ENCODE measurements at places on chromosomes 6 and 20.

DNA sequence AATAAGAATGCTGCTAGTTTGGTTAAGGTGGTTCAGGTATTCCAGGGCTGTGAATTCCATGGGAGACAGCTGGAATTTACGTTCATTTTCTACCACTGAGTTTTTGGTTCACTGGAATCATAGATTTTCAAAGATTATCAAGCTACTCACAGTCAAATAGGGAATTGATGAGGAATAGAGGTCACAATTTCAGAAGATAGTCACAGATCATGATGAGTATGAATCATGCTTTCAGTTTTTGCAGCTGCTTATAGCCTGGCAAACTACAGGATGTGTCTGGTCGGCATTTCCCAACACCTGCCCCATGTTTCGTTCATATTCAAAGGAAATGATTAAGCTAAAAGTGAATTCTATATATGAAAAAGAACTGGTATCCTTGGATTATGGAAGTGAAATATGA is 58.7 kb downstream of the BCKDHB start:
- peak; percentile 10 for DNase-seq

DNA sequence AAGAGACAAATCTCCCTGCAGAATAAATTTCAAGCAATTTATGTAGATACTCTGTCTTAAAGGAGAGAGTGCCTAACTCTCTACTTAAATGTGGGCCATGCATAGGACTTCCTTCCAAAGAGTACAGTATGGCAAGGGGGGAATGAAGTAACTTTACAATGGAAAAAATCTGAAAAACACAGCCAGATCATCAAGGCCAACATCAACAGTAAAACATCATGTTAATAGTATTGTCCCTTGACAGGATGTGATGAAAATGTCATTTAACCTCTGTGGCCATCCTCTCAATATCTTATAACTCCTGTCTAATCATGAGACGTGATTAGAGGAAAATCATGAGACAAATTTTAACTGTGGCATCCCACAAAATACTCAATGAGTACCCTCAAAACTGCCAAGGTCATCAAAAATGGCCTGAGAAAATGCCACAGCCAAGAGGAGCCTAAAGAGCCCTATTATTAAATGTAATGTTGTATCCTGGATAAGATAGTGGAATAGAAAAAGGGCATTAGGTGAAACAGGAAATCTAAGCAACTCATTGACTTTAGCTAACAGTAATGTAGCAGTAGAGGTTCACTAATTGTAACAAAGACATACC is 47.5 kb downstream of the CNBD2 start:
- DNase-seq: no peak

GRCh38 chr6:16327777-16328325 is 89.5 kb downstream of the GMPR start:
- DNase-seq: no peak

DNA sequence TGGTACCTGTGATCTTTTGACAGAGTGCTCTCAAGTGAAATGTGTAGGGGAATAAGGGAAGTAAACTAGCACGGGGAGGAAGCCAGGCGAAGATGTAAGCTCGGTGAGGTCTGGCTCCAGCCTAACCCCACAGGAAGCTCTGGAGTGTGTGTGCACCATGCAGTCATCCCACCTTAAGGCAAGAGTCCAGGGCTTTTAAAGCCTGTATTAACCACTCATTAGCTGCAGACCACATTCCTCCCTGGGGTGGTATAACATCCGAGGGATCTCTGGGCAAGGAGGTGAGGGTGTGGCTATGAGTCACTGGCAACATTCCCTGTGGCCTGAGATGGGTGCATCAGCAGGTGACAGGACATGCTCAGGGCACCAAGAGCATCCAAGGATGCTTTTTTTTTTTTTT is 12.5 kb upstream of the RANBP9 start:
- DNase-seq: no peak

DNA sequence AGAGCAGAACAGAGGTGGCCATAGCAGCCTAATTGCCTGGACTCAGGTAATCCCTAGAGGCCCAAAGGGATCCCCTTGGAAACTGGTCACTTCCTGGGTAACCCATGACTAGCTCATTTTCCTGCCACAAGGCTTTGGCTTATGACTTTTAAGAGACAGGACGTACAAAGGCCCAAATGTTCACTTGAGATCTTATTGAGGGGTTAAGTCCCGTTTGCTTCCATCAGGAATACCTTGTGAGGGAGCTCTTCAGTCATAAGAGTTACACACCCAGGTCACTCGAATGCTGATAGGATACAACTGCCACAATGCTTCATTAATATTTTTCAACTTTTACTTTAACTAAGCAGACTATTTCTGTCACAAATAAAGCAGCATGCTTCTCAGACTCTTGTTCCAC is 51.7 kb downstream of the TMEM170B start:
- no peak for DNase-seq

DNA sequence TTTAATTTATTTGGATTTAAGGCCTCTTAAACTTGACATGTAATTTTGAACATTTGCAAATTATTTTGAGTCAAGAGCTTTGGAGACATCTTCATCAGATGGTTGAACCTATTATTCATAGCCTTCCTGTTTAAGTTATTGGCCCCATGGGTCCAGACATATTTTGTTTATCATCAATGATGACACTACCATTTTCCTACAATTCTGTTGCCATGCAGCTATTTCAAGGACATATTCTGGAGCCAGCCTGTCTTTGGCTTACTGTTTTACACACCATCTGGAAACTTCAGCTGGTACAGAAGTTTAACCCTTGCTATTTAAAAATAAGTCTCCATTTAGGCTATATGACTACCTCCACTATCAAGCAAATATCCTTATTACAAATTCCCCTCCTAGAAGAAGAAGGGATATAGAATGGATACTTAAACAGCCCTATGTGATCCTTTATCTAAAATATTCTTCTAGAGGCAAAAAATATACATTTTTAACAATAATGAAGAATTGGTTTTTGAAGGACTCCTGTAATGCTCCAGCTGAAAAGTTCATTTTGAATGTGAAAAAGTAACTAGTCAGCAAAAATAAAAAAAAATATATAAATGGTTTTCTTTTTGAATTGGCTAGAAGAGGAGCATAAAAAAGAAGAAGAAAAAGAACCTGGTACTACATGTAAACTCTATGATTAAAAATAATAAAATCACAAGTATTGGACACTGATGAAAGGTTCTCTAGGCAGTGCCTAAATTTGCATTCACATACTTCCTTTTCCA is 544.0 kb upstream of the HS3ST5 start:
- no peak for DNase-seq

GRCh38 chr6:136609873-136610706 is 59.9 kb upstream of the MAP7 start:
- DNase-seq: peak; percentile 26

DNA sequence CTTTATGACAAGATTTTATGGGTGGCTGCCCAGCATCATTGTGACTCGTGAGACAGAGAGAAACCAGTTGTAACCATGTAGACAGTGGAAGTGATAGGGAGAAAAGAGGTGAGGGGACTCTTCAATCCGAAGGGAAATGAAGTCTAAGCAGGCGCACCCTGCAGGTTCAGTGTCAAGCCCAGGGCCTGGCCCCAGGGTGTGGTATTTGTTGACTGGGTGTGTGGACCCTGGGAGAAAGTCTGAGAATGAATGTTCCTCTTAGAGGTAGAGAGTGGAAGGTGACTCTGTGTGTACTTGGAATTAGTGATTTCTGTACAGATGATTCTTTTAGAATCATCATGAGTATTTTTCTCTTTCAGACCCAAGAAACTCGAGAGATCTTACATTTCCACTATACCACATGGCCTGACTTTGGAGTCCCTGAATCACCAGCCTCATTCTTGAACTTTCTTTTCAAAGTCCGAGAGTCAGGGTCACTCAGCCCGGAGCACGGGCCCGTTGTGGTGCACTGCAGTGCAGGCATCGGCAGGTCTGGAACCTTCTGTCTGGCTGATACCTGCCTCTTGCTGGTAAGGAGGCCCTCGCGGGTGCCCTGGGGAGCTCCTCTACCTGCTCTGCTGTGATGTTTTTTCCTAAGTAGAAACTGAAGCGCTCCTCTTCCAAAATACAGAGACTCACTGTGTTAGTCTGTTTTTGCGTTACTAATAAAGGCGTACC is 68.0 kb downstream of the PTPN1 start:
- no peak for DNase-seq

DNA sequence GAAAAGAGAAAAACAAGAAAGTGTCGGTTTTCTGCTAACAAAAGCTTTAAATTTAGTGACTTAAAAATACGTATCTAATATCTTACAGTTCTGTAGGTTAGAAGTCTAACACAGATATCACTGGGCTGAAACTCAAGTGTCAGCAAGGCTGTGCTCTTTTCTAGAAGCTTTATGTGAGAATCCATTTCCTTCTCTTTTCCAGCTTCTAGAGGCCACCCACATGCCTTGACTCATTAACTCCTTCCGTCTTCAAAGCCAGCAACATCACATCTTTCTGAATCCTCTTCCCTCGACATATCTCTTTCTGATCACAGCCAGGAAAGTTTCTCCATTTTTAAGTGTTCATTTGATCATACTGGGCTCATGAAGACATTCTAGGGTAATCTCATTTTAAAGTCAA is 262.0 kb downstream of the MAFB start:
- DNase-seq: no peak

- DNase-seq: no peak
Measured at GRCh38 chr20:17688965-17689364, 6.9 kb upstream of the RRBP1 start.

GRCh38 chr6:134363323-134364039 is 45.6 kb upstream of the SGK1 start:
- no peak for DNase-seq

DNA sequence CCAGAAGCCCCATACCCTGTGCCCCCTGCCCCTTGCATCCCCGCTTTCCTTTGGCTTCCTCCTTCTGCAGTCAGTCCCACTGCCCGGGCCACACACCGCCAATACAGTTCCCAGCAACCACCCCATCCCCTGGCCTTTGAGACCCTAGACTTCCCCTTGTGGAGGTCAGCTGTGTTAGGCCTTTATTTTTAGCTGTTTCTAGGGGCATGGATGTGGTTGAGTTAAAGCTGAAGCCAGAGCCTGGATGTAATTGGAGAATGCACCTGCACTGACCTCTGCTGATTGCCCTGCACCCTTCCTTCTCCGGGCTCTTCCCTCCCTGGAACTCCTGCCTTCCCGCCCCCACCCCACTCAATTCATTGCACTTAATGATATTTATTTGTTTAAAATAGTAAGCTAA is 33.9 kb downstream of the LYRM2 start:
- no peak for DNase-seq

GRCh38 chr20:17611540-17612286 is 41.8 kb downstream of the DSTN start:
- no peak for DNase-seq

DNA sequence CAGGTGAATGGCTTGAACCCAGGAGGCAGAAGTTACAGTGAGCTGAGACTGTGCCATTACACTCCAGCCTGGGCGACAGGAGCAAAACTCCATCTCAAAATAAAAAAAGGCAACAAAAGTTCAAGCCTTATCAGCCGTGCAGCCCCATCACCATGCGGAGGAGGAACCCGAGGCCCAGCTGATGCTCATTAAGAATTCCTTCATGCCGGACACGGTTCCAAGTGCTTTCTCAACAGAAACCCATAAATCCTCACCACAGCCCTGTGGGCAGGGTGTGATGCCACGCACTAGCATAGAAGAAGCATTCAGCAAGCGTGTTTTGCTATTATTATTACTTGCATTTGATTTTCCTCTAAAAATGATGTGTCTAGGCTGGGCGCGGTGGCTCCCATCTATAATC is 56.3 kb downstream of the PREX1 start:
- DNase-seq: no peak

- DNase-seq: no peak
Measured at GRCh38 chr6:16818992-16819626, 57.8 kb upstream of the ATXN1 start.

GRCh38 chr6:23441808-23442461 is 684.1 kb upstream of the NRSN1 start:
- DNase-seq: no peak

DNA sequence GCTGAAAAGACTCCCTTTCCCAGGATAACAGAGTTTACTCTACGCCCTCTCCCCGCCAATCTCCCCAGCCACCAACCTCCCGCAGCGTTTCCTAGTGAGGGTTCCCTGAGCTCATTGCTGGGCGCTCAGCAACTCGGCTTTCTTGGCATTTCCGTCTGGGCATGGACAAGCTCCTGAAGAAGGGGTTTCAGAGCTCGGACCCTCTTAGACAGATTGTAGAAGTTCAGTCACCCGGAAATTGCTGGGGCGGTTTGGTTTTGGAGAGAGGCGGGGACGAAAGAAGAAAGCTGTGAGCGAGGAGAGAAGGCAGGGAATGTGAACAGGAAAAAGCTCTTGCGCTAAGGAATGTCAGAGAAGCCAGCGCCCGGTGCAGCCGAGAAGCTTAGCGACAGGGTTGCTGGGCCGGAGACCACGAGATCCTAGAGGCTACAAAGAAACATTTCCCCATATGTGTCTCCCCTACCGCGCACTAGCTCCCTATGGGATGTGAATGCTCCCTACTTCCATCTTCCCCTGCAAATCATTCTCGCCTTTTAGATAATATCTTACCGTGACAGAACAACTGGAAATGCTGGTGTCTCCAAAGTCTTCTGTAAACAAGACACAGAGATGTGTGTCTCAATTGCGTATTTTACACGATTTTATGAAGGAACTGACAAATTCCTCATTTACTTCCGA is 15.8 kb downstream of the POM121L2 start:
- DNase-seq: no peak

DNA sequence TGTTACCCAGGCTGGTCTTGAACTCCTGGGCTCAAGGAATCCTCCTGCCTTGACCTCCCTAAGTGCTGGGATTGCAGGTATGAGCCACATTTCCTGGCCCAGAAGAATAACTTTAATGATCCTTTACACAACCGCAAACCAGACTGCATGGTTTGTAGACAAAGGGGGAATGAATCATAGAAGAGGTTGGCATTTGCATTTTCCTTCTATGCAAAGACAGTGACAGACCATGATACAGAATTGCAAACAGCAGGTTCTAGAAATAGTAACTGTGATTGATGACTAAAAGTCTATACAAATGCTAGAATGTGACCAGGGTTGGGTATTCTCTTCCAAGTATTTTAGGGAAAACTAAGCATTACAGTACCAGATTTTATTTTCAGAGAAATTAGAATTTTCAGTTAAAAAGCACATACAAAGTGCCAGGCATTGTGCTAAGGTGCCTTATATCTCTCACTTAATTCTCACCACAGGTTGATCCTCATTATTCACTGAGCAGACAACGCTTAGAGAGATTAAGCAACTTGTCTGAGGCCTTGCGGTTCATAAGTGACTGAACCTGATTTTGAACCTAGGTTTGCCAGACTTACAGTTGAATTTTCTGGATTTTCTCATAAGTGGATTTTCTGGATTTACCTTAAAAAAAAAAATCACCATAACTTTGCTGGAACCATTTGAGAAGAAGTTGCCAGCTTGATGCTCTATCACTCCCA is 146.6 kb downstream of the ZFAND3 start:
- DNase-seq: no peak

Measured in CD4-positive, alpha-beta T cell treated with Interleukin-4 for 4 hours (primary cell).